ENCODE measurements at places on chromosomes 12 and 14.

DNA sequence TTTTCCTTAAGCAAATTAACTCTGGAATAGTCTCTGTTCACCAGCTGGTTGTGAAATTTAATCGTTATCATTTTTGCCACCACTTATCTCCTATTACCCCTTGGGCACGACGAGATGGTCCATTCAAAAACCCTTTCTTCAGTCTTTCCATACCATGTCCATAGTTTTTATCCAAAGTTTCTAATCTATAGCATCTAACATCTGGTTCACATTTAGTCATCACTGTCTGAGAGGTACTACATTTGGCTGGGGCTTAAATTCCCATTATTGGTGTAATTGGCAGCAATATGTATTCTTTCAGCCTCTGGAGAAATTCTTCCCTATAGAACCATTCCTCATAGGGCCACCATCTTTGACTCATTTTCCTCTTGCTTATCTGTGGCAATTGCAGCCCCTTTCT lies 163.5 kb downstream of the CCER1 start:
- DNase-seq: no peak

DNA sequence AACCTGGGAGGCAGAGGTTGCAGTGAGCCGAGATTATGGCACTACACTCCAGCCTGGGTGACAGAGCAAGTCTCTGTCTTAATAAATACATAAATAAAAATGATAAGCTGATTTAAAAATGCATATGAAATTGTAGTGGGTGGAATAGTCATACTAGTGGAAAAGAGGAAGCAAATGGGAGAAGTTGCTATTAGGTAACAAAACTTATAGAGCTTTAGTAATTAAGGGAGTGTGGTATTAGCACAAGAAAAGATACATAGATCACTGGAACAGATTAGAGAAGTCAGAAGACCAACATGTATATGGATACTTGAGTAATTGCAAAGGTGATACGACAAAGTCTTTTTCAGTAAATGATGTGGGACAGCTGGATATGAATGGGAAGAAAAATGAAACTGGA lies 26.5 kb downstream of the TECPR2 start:
- DNase-seq: no peak

- no peak for DNase-seq
Observed at GRCh38 chr12:41606468-41607445, 418.6 kb downstream of the PDZRN4 start.

DNA sequence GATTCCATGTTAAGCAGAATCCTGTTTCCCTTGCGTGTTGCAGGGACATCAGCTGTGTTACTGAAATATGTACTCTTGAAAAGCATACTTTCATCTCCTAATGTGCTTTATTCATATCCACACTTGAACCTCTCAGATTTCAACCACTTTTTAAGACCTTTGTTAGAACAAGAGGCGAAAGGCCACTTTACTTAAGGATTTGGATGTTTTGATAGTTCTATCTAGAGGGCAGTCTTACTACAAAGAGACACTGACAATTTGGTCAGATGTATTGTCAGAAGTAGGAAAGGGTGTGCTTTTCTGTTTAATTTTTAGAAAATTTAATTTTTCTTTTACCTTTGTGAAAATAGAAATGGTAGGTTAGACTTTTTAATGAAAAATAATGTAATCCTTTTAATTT lies 267.9 kb downstream of the TMTC2 start:
- no peak for DNase-seq

DNA sequence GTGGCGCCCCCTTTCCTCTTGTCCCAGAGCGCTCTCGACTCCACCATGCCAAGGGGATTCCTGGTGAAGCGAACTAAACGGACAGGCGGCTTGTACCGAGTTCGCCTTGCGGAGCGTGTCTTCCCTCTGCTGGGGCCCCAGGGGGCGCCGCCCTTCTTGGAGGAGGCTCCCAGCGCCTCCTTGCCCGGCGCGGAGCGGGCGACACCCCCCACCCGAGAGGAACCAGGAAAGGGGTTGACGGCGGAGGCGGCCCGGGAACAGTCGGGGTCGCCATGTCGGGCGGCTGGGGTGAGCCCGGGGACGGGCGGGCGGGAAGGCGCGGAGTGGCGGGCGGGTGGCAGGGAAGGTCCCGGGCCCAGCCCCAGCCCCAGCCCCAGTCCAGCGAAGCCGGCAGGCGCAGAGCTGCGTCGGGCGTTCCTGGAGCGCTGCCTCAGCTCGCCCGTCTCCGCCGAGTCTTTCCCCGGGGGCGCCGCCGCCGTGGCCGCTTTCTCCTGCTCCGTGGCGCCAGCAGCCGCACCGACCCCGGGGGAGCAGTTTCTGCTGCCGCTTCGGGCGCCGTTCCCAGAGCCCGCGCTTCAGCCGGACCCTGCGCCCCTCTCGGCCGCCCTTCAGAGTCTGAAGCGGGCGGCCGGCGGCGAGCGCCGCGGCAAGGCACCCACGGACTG lies 376 bp downstream of the INSM2 start:
- DNase-seq: peak; percentile 7

DNA sequence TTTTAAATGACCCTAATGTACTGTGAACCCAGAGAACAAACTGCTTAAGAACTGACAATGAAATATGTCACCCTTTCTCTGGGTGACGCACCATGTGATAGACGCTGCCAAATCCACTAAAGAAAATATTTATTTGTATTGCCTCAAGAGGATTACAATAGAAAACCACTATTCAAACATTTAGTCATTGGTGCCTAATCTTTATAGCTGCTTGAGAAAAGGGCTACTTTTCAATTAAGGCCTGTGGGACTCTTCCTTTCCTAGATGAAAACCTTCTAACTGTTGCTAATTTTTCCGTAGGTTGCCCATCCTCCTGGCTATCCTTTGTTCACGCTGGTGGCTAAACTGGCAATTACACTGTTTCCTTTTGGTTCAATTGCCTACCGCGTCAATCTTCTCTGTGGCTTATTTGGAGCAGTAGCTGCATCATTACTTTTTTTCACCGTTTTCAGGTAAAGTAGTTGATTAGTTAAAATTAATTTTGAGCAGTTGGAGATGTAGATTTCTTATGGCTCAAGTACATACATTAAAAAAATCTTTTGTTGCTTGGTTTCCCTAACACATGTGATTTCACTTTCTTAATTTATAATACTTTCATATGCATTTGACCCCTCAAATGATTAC lies 6.0 kb downstream of the TMEM260 start:
- no peak for DNase-seq

- no peak for DNase-seq
Observed at GRCh38 chr12:62205346-62205745, 54.9 kb upstream of the USP15 start.

- DNase-seq: no peak
Observed at GRCh38 chr14:53411125-53411524, 258.0 kb upstream of the DDHD1 start.

GRCh38 chr14:22614240-22614799 lies 16.2 kb downstream of the ABHD4 start:
- no peak for DNase-seq

- no peak for DNase-seq
Observed at GRCh38 chr12:13374793-13375192, 178.3 kb downstream of the EMP1 start.

DNA sequence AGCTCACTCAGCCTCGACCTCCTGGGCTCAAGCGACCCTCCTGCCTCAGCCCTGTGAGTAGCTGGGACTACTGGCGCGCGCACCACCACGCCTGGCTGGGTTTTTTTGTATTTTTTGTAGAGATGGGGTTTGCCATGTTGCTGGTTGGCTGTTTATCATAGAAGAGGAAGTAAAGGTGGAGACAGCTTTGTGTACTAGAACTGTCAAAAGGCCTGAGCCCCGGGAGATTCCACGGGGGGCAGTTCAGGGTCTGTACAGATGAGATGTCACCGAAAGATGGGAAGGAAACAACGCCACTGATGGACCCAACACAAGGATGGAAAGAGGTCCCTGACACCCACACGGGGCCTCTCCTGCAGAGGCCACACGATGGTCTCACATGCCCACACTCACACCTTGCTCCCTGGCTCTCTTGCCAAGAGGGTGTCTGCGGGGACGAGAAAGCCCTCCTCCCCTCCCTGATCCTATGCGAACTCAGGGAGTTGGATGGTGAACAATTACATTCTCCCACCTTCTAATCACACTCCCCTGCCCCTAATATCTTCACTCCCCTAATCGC lies 66.6 kb downstream of the KDM2B start:
- no peak for DNase-seq

All from activated CD4-positive, alpha-beta T cell treated with anti-CD3 and anti-CD28 coated beads, Interleukin-2, amount 10 ng/mL, durations not matched to agents 7 days and 5 days (primary cell).